HepG2 (cell line): ENCODE measurements at places on chromosomes 5 and 9. TPM values are rescaled to one million over a fixed set of nuclear protein-coding genes. Genes with fewer than 3 reads are reported as not detected.

WNT8A gene
- not detected in 2 replicates for total RNA-seq

TRIM7 gene
- not detected in 2 replicates for total RNA-seq

IFNK gene
- not detected in 2 replicates for total RNA-seq

THBS4 gene
- total RNA-seq: 0.60 and 0.98 TPM in 2 replicates

ANKDD1B gene
- total RNA-seq: 0.14 and 0.27 TPM in 2 replicates

SPATA31A3 gene
- total RNA-seq: not detected in 2 replicates

PCDHGA5 gene
- total RNA-seq: 0.11 and 0.27 TPM in 2 replicates

DNM1 gene
- total RNA-seq: 0.13 and 0.15 TPM in 2 replicates

QSOX2 gene
- 10.1 and 27.1 TPM in 2 replicates for total RNA-seq

DNA sequence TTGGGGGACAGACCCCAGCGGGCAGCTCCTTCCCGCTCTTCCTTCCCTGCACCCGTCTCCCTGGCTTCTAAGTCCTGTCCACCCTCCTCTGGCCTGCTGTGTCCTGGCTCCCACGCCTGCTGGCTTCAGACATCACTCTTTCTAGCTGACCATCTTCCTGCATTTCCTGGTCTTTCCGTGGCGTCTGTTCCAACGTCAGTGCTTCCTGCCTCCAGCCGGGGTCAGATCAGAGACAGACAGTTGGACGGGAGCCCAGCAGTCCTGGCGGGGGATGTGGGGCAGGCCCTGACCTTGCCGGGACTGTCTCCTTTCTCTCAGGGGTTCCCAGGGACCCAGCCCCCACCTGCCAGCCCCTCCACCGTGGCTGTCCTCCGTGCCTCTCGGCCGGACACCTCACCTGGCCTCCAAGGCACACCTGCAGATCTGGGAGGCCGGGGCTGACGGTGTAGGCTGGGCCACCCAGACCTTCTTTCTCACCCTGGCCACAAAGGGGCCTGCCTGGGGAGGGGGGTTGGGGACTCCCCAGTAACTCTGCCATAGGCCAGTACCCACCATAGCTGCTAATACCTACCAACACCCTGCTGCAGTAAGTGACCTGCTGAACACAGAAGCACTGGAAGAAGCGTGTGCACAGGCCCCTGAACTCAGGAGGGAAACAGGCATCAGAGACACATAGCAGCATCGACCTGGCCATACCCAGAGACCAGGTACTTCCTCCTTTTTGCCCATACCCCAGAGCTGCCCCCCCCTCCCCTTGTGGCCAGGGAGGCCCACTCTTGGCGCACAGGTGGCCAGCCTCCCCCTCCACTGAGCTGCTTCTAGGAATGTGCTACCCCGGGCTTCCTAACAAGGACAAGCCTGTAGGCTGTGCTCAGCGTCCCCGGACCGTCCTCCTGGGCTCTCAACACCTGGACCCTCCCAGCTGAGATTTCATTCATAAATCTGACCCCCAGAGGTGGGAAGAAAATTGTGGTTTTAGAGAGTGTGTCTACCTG, 5.1 kb downstream of the NRARP start:
- DNase-seq: no peak
- peaks cover 75% of the 10 kb centered on the region for H3K4me1 ChIP-seq
- H3K27ac ChIP-seq: no peak overlapping the region
- H3K4me3 ChIP-seq: no peak overlapping the region

- H3K4me3 ChIP-seq: no peak overlapping the region
- no peaks in the 10 kb centered on the region for H3K4me1 ChIP-seq
- no peaks in the 10 kb centered on the region for H3K36me3 ChIP-seq
Measured at GRCh38 chr5:79201206-79201605, 34.7 kb upstream of the JMY start.

DNA sequence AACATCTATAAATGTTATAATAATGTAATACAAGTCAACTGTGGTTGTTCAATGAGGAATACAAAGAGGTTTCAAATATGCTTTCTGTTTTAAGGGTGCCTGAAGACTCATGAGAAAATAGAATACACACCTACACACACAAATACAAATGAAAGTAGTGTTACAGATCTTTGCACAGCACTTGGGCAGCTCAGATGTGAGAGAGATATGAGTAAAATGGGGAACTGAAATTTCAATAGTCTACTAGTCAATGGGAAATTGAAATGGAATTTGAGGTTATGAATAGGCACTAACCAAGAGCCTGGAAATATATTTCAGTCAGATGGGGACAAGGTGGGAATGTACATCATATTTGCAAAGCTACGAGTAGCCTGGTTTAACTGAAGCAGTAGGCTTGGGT, 96.6 kb downstream of the ISL1 start:
- H3K4me1 ChIP-seq: no peaks in the 10 kb centered on the region
- no peak overlapping the region for H3K27ac ChIP-seq
- no peak overlapping the region for H3K4me3 ChIP-seq
- no peak for DNase-seq
- no peaks in the 10 kb centered on the region for H3K27me3 ChIP-seq

- DNase-seq: no peak
- H3K27me3 ChIP-seq: no peaks in the 10 kb centered on the region
- H3K4me3 ChIP-seq: no peak overlapping the region
- H3K4me1 ChIP-seq: no peaks in the 10 kb centered on the region
Measured at GRCh38 chr9:100056561-100056960, 42.2 kb downstream of the ERP44 start.

DNA sequence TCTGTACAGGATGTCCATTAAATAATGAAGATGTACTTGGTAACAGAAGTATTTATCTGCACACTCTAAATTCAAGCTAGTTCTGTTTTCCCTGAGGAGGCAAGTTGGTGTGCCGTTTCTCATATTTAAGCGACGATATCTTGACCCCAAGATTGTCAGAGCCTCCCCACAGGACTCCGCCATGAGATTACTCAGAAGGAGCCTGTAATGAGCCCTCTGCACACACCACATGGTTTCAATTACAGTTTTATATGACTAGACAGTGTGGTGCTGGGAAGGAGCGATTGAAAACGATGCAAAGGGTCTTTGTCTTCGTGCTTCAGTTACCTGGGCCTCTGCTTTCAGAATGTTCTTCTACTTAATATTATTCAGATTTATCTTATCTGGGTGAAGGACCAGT, 840.4 kb upstream of the WWC1 start:
- no peaks in the 10 kb centered on the region for H3K4me1 ChIP-seq
- no peaks in the 10 kb centered on the region for H3K36me3 ChIP-seq
- no peaks in the 10 kb centered on the region for H3K27me3 ChIP-seq

DNA sequence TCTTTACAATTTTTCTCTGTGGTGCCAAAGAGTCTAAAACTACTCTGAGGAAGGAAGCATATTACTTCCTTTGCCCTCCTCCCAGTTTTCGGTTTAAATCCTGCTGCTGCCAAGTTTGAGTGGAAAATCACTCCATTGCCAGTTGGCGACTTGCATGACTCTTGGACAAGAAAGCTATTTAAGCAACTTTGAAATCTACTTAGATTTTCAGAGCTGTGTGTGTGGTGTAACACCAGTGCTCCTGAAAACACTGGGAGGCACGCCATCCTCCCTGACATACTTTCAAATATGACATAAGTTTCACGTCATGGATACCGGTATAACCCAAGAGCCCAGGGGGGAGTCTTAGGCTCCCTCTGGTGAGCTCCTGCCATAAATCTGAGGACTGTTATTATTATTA, 83.5 kb upstream of the RIOK2 start:
- H3K4me1 ChIP-seq: no peaks in the 10 kb centered on the region
- H3K27me3 ChIP-seq: no peaks in the 10 kb centered on the region
- no peaks in the 10 kb centered on the region for H3K36me3 ChIP-seq
- no peak overlapping the region for H3K4me3 ChIP-seq
- H3K27ac ChIP-seq: no peak overlapping the region
- no peak for DNase-seq

DNA sequence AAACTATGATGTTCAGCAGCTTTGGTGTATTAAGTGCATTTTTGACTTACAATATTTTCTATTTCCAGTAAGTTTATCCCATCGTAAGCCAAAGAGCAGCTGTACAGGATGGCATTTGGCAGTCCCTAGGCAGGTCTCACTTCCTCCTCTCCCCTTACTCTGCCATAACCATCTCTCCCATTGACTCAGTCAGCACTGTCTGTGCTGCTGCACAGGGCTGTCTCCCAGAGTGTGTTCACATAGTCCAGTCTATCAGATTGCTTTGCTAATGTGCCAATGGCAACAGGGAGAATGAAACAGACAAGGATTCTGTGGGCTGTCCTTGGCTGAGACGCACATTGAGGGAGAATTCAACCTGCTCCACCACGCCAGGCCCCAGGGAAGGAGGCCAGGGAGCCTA, 47.0 kb upstream of the CAST start:
- no peaks in the 10 kb centered on the region for H3K36me3 ChIP-seq
- DNase-seq: no peak
- peaks cover 21% of the 10 kb centered on the region for H3K4me1 ChIP-seq
- H3K27me3 ChIP-seq: no peaks in the 10 kb centered on the region

DNA sequence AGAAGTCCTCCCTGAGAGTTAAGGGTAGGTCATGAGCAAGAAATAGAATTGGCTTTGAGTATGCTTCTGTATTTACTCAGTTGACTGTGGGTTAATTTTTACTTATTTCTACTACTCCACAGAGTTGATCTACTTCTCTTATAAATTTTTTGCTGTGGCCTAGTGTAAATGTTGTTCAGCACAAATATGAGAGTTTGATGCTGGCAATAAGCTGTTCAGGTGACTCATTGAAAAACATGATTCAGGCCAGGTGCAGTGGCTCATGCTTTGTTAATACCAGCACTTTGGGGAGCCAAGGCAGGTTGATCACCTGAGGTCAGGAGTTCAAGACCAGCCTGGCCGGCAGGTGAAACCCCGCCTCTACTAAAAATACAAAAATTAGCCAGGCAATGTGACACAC, 4.5 kb upstream of the CDK7 start:
- H3K4me1 ChIP-seq: peaks cover 28% of the 10 kb centered on the region
- H3K27me3 ChIP-seq: no peaks in the 10 kb centered on the region; the same call in 2 of the 3 replicates
- H3K36me3 ChIP-seq: peaks cover 11% of the 10 kb centered on the region
- DNase-seq: no peak

- no peaks in the 10 kb centered on the region for H3K27me3 ChIP-seq
- no peak for DNase-seq
- H3K36me3 ChIP-seq: peaks cover 8% of the 10 kb centered on the region; the same call in 1 of the 2 replicates
- no peak overlapping the region for H3K4me3 ChIP-seq
Measured at GRCh38 chr9:113205432-113205831, 15.6 kb downstream of the FKBP15 start.

DNA sequence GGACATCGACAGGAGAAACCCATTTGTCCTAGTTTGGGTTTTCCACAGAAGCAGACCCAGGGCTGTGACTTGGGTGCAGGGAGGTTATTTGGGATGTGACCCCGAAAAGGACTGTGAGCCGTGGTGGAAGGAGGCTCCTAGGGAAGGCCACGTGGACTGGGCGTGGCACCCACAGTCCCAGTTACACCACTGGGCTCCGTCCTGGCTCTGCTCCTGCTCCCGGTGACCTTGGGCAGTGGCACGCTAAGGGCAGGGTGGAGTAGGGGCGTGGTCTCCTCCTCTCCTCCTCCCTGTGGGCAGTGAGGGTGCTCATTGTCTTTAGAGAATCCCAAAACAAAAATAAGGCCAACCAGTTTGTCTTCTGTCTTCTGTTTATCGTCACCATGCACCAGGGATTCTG, 190.1 kb downstream of the GADD45G start:
- no peak overlapping the region for H3K27ac ChIP-seq
- no peak for DNase-seq
- H3K36me3 ChIP-seq: no peaks in the 10 kb centered on the region
- 0 out of 3 replicates have a peak, but pooled peaks cover 3% of the 10 kb centered on the region for H3K27me3 ChIP-seq
- H3K4me3 ChIP-seq: no peak overlapping the region

DNA sequence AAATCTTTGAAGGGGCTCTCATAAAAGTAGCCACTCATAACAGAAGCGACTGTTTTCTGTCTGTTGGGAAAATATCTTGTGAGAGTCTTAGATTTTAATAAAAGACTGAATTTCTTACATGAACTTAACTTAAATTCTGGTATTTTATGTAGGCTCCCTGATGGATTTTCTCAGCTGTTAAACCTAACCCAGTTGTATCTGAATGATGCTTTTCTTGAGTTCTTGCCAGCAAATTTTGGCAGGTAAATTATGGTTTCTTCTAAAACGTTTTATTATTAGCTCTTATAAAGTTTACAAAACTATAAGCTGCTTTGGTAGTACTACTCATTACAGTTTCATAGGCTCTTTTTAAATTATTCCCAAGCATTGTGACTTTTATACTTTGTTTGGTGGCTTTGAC, 87.0 kb downstream of the ERBIN start:
- DNase-seq: no peak
- H3K27ac ChIP-seq: no peak overlapping the region
- peaks cover 27% of the 10 kb centered on the region; the same call in 1 of the 3 replicates for H3K36me3 ChIP-seq
- no peaks in the 10 kb centered on the region for H3K4me1 ChIP-seq
- no peaks in the 10 kb centered on the region for H3K27me3 ChIP-seq

GRCh38 chr5:124157320-124157719, 589.1 kb downstream of the ZNF608 start:
- no peak for DNase-seq
- no peak overlapping the region for H3K27ac ChIP-seq
- no peaks in the 10 kb centered on the region for H3K4me1 ChIP-seq
- no peaks in the 10 kb centered on the region for H3K27me3 ChIP-seq
- H3K4me3 ChIP-seq: peak overlapping the region; percentile 37; the same call in 1 of the 2 replicates

DNA sequence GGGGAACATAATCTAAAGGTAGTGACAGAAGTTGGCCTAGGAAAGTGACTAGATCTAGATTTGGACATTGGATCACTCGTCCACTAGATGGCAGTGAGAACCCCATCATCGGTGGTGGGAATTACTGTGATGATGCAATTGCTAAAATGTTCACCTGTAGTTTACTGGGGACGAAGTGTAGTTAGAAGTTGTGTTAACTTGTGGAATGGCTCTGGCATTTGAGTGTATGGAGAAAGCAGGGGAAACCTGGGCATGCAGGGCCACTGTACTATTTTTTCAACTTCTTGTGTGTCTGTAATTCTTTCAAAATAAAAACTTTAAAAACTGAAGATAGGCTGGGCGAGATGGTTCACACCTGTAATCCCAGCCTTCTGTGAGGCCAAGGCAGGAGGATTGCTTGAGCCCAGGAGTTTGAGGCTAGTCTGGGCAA, 75.5 kb downstream of the PHAX start:
- DNase-seq: peak; percentile 66
- no peak overlapping the region for H3K4me3 ChIP-seq
- peaks cover 29% of the 10 kb centered on the region for H3K4me1 ChIP-seq
- H3K27me3 ChIP-seq: peaks cover 3% of the 10 kb centered on the region; the same call in 1 of the 3 replicates
- no peak overlapping the region for H3K27ac ChIP-seq
- no peaks in the 10 kb centered on the region for H3K36me3 ChIP-seq

DNA sequence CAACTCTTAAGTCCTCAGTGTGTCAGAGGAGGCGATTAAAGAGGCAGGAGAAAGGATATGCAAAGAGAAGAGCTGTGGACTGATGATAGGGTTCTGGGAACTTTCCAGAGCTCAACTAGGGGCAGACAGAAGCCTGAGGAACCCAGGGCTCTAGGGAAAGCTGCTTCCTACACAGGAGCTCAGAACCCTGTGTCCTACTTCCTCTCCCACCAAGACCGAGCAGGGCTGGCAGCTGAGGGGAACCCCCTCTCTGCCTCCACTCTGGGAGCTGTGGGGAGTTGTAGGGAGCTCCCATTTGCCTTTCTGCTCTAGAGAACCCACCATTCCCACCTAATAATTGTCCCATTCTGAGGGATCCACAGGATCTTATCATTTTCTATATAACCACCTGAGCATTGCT, 674.3 kb downstream of the ACTL7B start:
- no peaks in the 10 kb centered on the region for H3K36me3 ChIP-seq
- no peak for DNase-seq
- no peak overlapping the region for H3K4me3 ChIP-seq
- no peak overlapping the region for H3K27ac ChIP-seq
